ENCODE measurements at places on chromosomes 3 and 15. TPM values are rescaled to one million over a fixed set of nuclear protein-coding genes. Genes with fewer than 3 reads are reported as not detected.

- no peak for DNase-seq
These were observed 328.0 kb downstream of the UACA start for GRCh38 chr15:70435369-70435768.

Gene MKRN3
- not detected for total RNA-seq

- peak; percentile 69 for DNase-seq
These were observed 426 bp downstream of the CBLB start for GRCh38 chr3:105868431-105868741.

GRCh38 chr15:73051391-73051806 lies 864 bp upstream of the NEO1 start:
- peak; percentile 78 for DNase-seq

DNA sequence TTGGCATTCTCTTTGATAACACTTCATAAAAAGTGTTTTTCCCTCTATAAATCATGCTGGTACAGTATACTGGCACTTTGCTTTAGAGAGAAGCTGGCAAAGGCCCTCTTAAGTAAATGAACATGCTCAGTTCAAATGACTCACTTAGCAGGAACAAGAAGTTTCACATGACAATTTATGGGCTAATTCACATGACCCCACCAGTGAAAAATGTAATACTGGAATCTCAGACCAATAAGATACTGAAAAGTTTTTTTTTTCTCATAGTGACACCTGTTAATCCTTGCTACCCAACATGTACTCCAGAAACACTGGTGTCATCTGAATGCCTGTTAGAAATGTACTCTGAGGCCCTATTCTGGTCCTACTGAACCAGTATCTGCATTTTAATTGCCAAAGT lies 13.9 kb downstream of the BTBD1 start:
- no peak for DNase-seq

GRCh38 chr15:33132722-33133345 lies 61.7 kb downstream of the FMN1 start:
- peak; percentile 56 for DNase-seq

Gene SLC6A1
- 1.7 TPM for total RNA-seq

GRCh38 chr3:8637348-8637747 lies 7.2 kb downstream of the SSUH2 start:
- no peak for DNase-seq

DNA sequence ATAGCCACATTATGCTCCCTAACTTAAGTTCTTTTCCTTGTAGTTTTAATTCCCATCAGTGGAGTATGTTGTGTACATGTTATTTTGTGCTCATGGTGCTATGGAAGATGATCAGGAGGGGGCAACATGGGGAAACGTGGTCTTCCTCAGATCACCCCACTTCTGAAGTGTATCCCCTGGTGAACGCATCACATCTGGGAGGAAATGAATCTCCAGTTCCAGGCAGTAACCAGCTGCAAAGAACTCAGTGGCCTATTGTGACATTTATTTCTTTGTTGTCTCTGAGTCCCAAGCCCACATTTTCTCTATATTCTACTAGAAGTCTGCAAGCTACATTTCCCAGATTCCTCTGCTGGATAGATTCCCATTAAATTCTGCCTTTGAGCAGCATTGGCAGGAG lies 217.0 kb downstream of the SATB1 start:
- DNase-seq, result no peak

DNA sequence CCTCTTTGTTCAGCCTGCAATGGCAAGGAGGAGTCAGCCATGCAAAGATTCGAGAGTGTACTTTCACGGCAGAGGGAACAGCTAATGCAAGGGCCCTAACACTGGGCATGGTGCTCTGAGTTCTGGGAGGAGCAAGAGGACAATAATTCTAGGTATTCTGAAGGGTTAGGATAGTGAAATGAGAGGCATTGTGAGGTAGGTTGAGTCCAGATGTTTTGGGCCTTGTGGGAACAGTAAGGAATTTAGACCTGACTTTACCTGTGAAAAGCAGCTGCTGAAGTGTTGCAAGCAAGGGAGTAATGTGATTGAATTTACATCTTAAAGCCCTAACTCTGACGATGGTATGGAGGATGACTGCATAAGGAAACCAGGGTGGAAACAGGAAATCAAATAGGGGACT lies 211.6 kb downstream of the CNTN3 start:
- DNase-seq, result peak; percentile 2

GRCh38 chr3:172562871-172563865 lies 39.9 kb upstream of the TNFSF10 start:
- DNase-seq, result no peak

Gene WDR49
- total RNA-seq, result 0.35 TPM

GRCh38 chr3:66430876-66431275 lies 69.9 kb downstream of the LRIG1 start:
- no peak for DNase-seq

Gene KLHL6
- total RNA-seq, result 0.33 TPM

GRCh38 chr3:86929046-86929445 lies 61.9 kb downstream of the VGLL3 start:
- no peak for DNase-seq

DNA sequence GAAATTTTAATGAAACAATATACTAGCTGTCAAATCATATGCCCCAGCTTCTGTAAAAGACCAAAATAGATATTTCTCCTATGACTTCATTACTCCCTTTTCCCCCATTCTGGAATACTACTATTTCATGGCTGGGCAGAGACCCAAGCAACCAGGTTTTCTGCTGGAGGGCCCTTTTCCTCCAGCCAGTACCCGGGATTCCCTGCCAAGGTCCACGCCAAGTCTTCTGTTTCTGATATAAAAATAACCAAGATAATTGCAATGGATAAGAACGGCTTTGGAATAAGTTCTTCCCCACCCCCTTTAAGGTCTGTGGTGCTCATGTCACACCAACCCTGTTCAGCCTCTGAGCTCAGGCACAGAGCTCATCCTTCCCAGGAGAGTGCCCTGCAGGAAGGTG lies 17.2 kb upstream of the NMNAT3 start:
- no peak for DNase-seq

GRCh38 chr3:66709532-66709931 lies 208.7 kb upstream of the LRIG1 start:
- no peak for DNase-seq

Gene TRH
- total RNA-seq, result 0.59 TPM

DNA sequence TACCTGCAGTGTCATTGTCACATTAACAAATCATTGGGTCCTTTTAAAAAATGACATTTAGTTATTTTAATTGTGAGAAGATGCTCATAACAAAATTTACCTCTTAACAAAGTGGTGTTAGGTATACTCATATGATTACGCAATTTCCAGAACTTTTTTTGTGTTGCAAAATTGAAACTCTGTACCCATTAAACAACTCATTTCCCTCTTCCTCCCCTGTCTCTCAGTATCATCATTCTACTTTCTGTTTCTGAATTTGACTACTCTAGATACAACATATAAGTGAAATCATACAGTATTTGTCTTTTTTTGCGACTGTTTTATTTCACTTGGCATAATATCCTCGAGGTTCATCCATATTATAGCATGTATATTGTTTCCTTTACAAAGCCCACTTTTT lies 58.7 kb upstream of the CHST2 start:
- no peak for DNase-seq

GRCh38 chr3:4821338-4821737 lies 157.9 kb upstream of the BHLHE40 start:
- no peak for DNase-seq

DNA sequence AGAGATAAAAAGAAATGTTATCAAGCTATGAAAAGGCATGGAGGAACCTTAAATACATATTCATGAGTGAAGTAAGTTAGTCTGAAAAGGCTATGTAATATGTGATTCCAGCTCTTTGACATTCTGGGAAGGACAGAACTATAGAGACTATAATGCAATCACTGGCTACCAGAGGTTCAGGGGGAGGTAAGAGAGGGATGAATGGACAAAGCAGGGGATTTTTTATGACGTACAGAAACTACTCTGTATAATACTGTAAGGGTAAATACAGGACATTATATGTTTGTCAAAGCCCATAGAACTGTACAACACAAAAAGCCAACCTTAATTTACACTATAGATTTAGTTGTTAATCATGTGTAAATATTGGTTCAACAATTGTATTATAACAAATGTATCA lies 46.1 kb downstream of the MCTP2 start:
- DNase-seq, result no peak

Gene GABRB3
- total RNA-seq, result 89.0 TPM

Gene RGMA
- total RNA-seq, result 34.3 TPM

- no peak for DNase-seq
These were observed 287.8 kb downstream of the FAM43A start for GRCh38 chr3:194973366-194974000.

Gene CIDEC
- not detected for total RNA-seq

Gene EXD1
- 0.22 TPM for total RNA-seq

Gene TLR9
- total RNA-seq, result not detected

GRCh38 chr15:100726421-100727190 lies 124.2 kb downstream of the ASB7 start:
- peak; percentile 27 for DNase-seq

DNA sequence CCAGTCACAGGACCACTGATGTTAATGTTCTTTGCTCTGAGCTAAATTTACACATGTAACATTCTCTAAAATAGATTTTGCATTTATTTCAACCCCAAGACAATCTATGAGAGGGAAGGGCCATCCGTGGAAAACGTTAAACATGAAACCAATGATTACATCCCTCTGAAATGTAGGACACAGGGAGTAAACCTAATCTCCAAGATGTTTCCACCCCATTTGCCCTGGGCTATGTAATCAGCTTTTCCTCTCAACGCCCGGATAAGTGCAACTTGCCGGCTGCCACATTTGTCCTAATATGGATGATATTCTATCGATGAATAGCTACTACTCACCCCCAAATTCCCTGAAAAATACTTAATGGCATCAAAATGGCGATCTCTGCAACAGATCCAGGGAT lies 6.4 kb upstream of the FMN1 start:
- DNase-seq, result no peak

Gene NEK10
- total RNA-seq, result 0.30 TPM

- no peak for DNase-seq
These were observed 890.9 kb upstream of the CFAP20DC start for GRCh38 chr3:59940718-59941117.

- DNase-seq, result no peak
These were observed 52.2 kb upstream of the FXR1 start for GRCh38 chr3:180860180-180860858.

DNA sequence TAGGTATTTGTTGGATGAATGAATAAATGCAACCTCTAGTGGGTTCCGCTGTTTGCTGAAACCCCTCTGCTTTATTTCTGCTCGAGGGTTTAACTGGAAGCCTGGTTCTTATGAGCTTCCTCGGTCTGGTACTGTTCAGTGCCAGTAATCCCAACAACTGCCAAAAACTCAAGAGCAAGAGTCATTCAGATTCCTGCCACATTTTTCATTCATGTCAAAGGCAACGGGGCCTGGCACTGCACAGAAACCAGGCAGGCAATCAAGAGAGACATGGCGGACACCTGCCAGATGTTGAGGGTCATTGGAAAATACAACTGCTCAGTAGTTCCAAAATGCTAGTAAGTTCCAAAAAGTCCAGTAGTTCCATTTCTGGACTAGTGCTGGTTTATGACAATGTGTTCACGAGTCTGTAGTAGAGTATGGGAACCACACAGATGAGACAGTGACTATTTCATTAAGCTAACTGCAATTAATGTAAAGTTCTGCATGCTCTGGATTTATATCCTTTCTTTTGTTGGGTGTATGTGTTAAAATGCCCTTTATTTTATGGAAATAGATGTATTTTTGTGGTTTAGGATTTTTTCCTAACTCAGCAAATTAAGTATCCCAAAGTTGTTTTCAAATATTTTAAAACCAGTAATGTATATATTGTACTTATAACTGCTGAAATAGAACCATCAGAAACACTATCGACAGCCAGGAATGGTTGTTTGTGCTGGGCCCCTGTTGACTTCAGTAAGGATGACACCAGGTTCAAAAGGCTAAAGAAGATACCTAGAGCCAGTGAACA lies 22.7 kb upstream of the TMEM41A start:
- no peak for DNase-seq

DNA sequence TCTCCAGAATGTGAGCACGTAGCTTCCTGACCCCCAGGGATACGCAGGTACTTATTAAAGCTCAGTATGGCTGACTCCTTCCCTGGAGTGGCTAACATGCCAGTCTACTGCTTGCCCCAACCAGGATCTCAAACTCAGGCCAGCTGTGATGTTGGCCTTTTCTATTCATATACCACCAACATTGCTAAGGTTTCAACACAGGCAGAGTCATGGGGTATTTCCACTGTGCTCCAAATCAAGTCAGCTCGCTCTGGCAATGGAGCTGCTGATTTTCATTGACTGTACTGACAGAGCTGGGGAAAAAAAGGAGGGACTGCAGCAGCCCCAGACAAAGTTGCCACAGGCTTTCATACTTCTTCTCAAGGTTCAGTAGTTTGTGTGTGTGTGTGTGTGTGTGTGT lies 87.0 kb downstream of the CFAP20DC start:
- DNase-seq, result no peak

GRCh38 chr3:119235151-119235550 lies 5.5 kb downstream of the B4GALT4 start:
- DNase-seq, result no peak

- no peak for DNase-seq
These were observed 8.8 kb upstream of the C15orf61 start for GRCh38 chr15:67512140-67512539.

Gene RNU5B-1
- total RNA-seq, result not detected

- DNase-seq, result no peak
These were observed 216.4 kb downstream of the TCF12 start for GRCh38 chr15:57134851-57135250.

- no peak for DNase-seq
These were observed 19.5 kb downstream of the CX3CR1 start for GRCh38 chr3:39260318-39260717.

GRCh38 chr15:31296646-31297574 lies 29.7 kb upstream of the KLF13 start:
- DNase-seq, result peak; percentile 69

DNA sequence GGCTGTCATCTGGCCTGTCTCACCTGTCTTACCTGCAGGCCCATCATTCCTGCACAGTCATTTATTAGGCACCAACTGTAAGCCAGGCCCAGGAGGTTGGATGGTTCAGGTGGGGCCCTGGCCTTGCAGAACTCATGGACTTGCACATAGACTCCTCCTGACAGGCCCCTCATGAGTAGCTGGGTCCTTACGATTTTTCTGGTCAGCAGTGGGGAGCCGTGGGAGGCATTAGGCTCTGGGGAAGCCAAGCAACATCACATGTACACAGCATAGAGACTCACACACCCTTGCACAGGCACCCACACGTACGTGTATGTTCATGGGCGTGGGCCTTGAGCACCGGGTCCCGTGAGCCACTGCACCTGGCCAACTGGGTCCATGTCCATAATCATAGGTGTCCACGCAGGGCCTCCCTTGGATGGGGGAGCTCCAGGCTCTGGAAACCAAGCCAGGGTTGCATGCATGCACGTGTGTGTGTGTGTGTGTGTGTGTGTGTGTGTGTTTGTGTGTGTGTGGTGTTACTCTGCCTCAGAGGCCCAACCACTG lies 20.3 kb downstream of the CISH start:
- no peak for DNase-seq
